ENCODE measurements at places on chromosomes 2 and 18. TPM values are rescaled to one million over a fixed set of nuclear protein-coding genes. Genes with fewer than 3 reads are reported as not detected.
A peak's percentile ranks its signal among the peaks of the same experiment; 100 is the strongest.

OR6B2 gene
- not detected for total RNA-seq

GRCh38 chr18:7600528-7601245 lies 33.6 kb downstream of the PTPRM start:
- no peaks in the 10 kb centered on the region for H3K36me3 ChIP-seq
- no peaks in the 10 kb centered on the region for H3K27me3 ChIP-seq
- no peaks in the 10 kb centered on the region for H3K4me1 ChIP-seq
- no peak overlapping the region for H3K4me3 ChIP-seq

GRCh38 chr2:153819501-153819900 lies 52.2 kb upstream of the GALNT13 start:
- DNase-seq: no peak
- H3K27ac ChIP-seq: no peak overlapping the region
- no peaks in the 10 kb centered on the region for H3K4me1 ChIP-seq
- no peaks in the 10 kb centered on the region for H3K36me3 ChIP-seq
- H3K27me3 ChIP-seq: no peaks in the 10 kb centered on the region
- H3K4me3 ChIP-seq: no peak overlapping the region

DNA sequence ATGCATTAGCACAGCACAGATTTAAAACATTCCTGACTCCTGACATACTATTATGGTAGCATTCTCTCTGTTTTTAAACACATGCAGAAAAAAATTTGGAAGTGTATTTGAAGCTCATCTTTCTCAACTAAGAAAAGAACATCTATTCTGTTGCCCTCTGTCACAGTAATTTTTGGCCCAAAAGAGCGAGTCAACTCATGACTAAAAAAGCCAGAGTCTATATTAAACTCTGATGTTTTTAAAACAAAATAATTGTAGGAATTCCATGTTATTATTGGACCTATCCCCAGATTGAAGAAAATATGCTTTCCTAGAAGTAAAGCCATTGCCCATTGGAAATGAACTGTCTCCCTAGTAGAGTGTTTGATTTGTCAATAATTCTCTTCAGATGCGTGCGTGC lies 96.7 kb downstream of the CRIM1 start:
- H3K27ac ChIP-seq: no peak overlapping the region
- no peaks in the 10 kb centered on the region for H3K27me3 ChIP-seq
- no peak for DNase-seq
- no peaks in the 10 kb centered on the region for H3K36me3 ChIP-seq
- no peak overlapping the region for H3K4me3 ChIP-seq
- no peaks in the 10 kb centered on the region for H3K4me1 ChIP-seq

DNA sequence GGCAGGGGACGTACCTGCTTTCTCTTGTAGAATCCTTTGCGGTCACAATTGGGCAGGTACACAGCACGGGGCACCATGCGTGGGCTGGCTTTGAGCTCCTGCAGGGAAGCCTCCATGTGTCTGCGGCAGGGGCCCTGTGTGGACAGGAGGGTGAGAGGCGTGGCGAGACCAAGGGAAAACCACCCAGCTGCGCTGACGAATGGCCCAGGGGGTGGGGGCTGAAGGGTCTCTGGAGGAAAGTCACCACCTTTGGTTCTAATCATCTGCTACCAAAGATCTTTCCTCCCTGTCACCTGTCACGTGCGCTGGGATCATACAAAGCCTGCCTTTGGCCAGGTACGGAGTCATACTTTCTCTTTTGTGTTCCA lies 17.3 kb downstream of the IGFBP5 start:
- DNase-seq: no peak
- no peaks in the 10 kb centered on the region for H3K4me1 ChIP-seq
- no peaks in the 10 kb centered on the region for H3K36me3 ChIP-seq
- H3K4me3 ChIP-seq: no peak overlapping the region
- H3K27me3 ChIP-seq: no peaks in the 10 kb centered on the region
- no peak overlapping the region for H3K27ac ChIP-seq

TCF23 gene
- total RNA-seq: not detected

PLB1 gene
- 0.75 TPM for total RNA-seq

LYPD6B gene
- total RNA-seq: not detected

GEN1 gene
- total RNA-seq: 6.2 TPM

GRCh38 chr2:147630585-147630984 lies 214.2 kb upstream of the ACVR2A start:
- H3K36me3 ChIP-seq: no peaks in the 10 kb centered on the region
- H3K4me1 ChIP-seq: peaks cover 28% of the 10 kb centered on the region
- H3K27ac ChIP-seq: no peak overlapping the region
- no peak overlapping the region for H3K4me3 ChIP-seq
- no peaks in the 10 kb centered on the region for H3K27me3 ChIP-seq
- no peak for DNase-seq

NRP2 gene
- total RNA-seq: 1.1 TPM

DNA sequence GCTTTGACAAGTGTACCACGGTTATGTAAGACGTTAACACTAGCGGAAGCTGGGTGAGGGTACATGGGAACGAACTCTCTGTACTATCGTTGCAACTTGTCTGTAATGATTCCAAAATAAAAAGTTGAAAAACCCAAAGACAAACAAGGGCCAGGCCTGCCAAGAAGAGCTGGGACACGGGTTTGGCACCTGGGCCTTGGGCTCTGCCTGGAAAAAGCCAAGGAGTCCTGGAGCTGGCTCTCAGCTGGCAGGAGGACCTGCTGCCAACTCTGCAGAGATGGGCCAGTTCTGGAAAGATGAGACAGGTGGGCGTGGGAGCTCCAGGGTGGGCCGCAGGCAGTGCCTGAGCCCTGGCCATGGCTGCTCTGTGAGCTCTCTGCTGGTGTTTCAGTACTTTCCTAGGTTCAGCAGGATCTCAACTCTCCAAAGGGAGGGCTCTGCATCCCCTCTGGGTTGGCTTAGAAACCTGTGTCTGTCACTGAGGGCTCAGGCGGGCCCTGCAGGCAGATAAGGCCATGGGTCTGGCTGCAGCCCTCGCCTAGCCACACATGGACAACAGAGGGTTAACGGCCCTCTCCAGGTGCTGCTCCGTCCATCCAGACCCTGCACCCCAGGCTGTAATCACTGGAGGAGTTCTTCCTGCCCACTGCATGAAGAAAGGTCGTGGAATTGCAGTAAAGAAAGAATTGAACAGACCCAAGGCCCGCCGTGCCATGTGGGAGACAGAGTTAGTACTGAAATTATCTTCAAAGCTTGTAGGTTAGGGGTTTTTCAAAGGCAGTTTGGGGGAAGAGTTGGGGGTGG lies 89.9 kb downstream of the RHOB start:
- no peaks in the 10 kb centered on the region for H3K27me3 ChIP-seq
- no peaks in the 10 kb centered on the region for H3K36me3 ChIP-seq
- no peak for DNase-seq
- H3K4me1 ChIP-seq: no peaks in the 10 kb centered on the region
- no peak overlapping the region for H3K27ac ChIP-seq

GRCh38 chr2:204645018-204645773 lies 99.9 kb downstream of the PARD3B start:
- no peaks in the 10 kb centered on the region for H3K4me1 ChIP-seq
- no peak overlapping the region for H3K4me3 ChIP-seq
- no peaks in the 10 kb centered on the region for H3K36me3 ChIP-seq
- no peaks in the 10 kb centered on the region for H3K27me3 ChIP-seq

SERPINB4 gene
- total RNA-seq: not detected

DNA sequence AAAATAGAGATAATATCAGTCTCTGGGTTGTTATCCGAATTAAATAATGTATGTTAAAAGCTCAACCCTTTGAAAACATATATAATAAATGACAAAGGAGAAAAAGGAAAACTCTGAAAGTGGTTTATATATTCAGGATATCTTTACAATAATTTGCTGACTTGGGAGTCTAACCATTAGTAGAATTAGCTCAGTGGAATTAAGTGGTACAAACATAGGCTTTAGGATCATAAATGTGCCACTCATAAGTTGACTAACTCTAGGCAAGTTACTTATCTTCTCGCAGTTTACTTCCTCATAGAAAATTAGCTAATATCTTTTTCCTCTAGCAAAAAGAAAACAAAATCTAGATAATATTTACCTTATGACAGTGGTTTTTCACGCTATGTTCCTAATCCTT lies 44.6 kb downstream of the HEATR5B start:
- no peak for DNase-seq
- no peaks in the 10 kb centered on the region for H3K27me3 ChIP-seq
- H3K36me3 ChIP-seq: peaks cover 18% of the 10 kb centered on the region
- H3K4me1 ChIP-seq: no peaks in the 10 kb centered on the region

IL36B gene
- total RNA-seq: not detected

DNA sequence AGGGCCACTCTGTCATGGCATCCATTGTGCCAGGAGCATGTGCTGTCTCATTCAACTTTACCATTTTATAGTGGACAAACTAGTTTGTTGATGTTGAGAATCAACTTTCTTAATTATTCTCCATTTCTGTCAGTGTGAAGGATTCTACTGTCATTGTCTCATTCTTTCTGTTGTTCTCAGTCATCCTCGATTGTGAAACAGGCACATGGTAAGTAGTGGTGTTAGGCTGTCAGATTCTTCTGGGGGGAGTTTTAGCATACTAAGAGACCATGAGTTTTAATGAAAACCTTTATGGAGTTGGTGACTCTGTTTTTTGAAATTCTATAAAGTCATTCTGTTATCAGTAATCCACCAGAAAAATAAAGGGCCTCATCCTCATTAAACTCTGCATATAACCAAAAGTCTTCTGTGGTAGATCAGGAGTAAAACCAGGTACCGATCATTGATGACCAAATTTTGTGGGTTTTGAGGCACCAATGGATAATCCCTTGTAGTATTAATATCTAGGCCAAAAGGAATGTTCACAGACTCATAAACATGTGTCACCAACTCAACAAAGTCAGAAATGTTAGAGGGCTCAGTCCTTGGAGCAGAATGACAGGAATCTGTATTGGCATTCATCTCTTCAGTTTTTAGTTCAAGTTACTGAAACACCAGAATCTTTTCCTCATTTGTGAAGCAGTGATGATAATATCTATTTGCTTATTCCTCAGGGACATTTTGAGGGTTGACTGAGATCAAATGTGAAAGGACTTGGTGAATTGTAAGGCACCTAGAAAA lies 73.2 kb downstream of the CERS6 start:
- no peak for DNase-seq
- H3K36me3 ChIP-seq: no peaks in the 10 kb centered on the region
- no peak overlapping the region for H3K4me3 ChIP-seq
- H3K4me1 ChIP-seq: peaks cover 6% of the 10 kb centered on the region
- no peaks in the 10 kb centered on the region for H3K27me3 ChIP-seq

DNA sequence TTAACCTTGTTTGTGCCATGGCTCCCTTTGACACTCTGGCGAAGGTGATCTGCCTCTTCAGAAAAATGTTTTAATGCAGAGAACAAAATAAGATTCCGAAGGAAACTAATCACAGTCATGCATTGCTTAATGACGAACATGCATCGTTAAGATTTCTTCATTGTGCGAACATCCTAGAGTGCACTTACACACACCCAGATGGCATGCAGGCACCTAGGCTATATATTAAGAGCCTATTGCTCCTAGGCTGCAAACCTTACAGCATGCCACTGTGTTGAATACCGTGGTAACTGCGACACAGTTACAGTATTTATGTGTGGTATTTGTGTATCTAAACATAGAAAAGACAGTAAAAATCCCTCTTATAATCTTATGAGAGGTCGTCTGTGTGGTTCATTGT lies 8.3 kb downstream of the ASAP2 start:
- H3K4me3 ChIP-seq: no peak overlapping the region
- no peak overlapping the region for H3K27ac ChIP-seq
- no peaks in the 10 kb centered on the region for H3K27me3 ChIP-seq
- DNase-seq: no peak
- H3K36me3 ChIP-seq: no peaks in the 10 kb centered on the region
- H3K4me1 ChIP-seq: no peaks in the 10 kb centered on the region

- H3K27ac ChIP-seq: peak overlapping the region; percentile 84
- no peaks in the 10 kb centered on the region for H3K27me3 ChIP-seq
- no peak overlapping the region for H3K4me3 ChIP-seq
Observed at GRCh38 chr2:234448506-234449184, 48.2 kb downstream of the ARL4C start.

- H3K27me3 ChIP-seq: no peaks in the 10 kb centered on the region
- H3K27ac ChIP-seq: no peak overlapping the region
- no peaks in the 10 kb centered on the region for H3K4me1 ChIP-seq
- DNase-seq: no peak
Observed at GRCh38 chr2:120499784-120500495, 154.0 kb downstream of the INHBB start.

GRCh38 chr2:195961873-195962272 lies 106.8 kb downstream of the DNAH7 start:
- H3K4me3 ChIP-seq: no peak overlapping the region
- H3K4me1 ChIP-seq: no peaks in the 10 kb centered on the region
- no peaks in the 10 kb centered on the region for H3K36me3 ChIP-seq
- DNase-seq: no peak

DNA sequence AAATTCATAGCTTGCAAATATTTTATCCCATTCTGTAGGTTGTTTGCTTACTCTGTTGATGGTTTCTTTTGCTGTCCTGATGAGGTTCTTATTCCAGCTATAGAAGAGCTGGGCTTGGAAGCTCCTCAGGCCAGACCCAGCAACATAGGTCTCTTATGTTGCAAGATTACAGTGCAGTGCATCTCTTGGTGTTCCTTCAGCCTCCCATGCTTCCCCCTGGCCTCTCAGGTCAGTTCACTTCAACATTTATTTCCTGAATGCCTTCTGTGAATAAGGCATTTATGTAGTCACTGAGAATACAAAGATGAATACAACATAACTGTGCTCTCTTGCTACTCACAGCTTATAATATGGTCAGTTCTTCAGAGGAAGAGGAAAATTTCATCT lies 179.0 kb upstream of the SLC39A10 start:
- no peak overlapping the region for H3K4me3 ChIP-seq
- no peaks in the 10 kb centered on the region for H3K36me3 ChIP-seq

DNA sequence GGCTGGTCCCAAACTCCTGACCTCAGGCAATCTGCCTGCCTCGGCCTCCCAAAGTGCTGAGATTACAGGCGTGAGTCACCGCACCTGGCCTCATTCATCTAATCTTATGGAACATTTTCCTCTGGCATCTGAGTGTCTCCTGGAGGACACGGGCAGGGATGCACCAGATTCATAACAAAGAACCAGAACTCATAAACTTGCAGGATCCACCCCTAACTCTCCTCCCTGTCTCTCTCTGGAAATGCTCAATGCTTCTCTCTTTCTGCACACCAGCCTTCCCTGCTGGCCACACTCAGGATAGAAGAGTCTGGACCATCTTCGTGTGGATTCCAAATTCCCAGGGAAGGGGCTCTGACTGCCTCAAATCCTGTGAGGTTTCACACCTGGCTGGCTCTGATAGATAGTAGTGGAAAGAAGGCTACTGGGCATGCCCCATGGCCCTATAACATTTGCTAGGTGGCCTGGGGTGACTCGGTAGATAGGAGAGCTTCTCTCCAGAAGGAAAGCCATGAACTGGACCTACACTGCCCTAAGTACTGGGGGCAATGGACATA lies 483.2 kb upstream of the GYPC start:
- no peaks in the 10 kb centered on the region for H3K27me3 ChIP-seq
- H3K4me1 ChIP-seq: no peaks in the 10 kb centered on the region
- no peaks in the 10 kb centered on the region for H3K36me3 ChIP-seq
- no peak overlapping the region for H3K27ac ChIP-seq

GRCh38 chr2:241595600-241596140 lies 37.1 kb downstream of the BOK start:
- H3K27me3 ChIP-seq: no peaks in the 10 kb centered on the region
- H3K27ac ChIP-seq: no peak overlapping the region
- no peak overlapping the region for H3K4me3 ChIP-seq
- H3K36me3 ChIP-seq: no peaks in the 10 kb centered on the region

FLACC1 gene
- 10.3 TPM for total RNA-seq

GRCh38 chr2:162086904-162087303 lies 12.9 kb upstream of the DPP4 start:
- no peaks in the 10 kb centered on the region for H3K36me3 ChIP-seq
- no peaks in the 10 kb centered on the region for H3K4me1 ChIP-seq
- no peak overlapping the region for H3K27ac ChIP-seq
- H3K4me3 ChIP-seq: no peak overlapping the region
- no peaks in the 10 kb centered on the region for H3K27me3 ChIP-seq
